ENCODE measurements at places on chromosomes 7 and 10. TPM values are rescaled to one million over a fixed set of nuclear protein-coding genes. Genes with fewer than 3 reads are reported as not detected.

GRCh38 chr7:81715984-81716588, 53.8 kb downstream of the HGF start:
- DNase-seq = no peak

DNA sequence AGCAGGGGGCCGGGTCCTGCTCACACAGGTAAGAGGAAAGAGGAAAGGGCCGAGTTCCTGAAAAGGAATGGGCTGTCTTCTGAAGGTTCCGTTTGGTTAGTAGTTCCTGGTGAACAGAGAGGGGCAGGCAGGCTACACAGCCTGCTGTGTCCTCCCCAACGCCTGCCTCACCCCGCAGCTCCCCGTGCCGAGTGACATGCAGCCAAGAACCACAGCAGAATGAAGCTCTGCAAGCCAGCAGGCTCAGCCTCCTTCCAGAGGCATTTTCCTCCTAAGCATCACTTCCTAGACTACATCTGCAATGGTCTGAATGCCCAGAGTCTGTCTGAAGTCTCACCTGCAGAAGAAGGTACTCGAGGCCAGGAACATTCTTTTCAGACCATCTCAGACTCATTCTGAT, 202.4 kb upstream of the TCERG1L start:
- no peak for DNase-seq

DNA sequence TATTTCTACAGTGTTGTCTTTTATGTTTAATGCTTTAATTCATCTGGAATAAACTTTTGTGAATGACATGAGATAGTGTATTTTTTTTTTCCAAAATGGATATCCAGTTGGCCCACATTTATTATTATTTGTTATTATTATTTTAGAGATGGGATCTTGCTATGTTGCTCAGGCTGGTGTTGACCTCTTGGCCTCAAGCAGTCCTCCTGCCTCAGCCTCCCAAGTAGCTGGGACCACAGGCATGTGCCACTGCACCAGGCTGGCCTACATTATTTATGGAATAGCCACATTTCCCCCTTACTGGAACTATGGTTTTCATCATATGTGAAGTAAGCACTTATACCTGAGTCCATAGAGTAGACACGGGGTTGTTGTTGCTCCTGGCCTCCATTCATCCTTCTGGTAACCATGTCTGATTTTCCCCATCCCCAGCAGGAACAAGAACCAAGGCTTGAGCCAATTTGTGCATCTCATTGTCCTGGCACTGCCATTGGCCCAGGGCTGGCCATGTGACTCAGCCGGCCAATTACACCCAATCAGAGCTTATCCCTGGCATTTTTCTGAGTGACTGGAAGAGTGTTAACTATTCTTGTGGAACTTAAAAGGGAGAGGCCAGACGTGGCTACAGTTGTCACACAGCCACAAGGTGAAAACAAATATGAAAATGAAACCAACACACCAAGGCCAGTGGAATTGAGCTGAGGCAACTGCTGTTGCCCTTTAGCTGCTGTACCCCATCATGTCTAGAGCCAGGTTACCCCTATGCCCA, 23.1 kb downstream of the PRF1 start:
- DNase-seq = no peak

- DNase-seq = no peak
These were observed 104.5 kb upstream of the ZPBP start for GRCh38 chr7:50197549-50197948.

GRCh38 chr7:126856691-126857291, 395.9 kb downstream of the GRM8 start:
- DNase-seq = no peak

GRCh38 chr7:82110146-82110840, 333.3 kb downstream of the CACNA2D1 start:
- DNase-seq = no peak

The NXPH1 gene
- total RNA-seq = not detected

The CELF2 gene
- 69.0 TPM for total RNA-seq

DNA sequence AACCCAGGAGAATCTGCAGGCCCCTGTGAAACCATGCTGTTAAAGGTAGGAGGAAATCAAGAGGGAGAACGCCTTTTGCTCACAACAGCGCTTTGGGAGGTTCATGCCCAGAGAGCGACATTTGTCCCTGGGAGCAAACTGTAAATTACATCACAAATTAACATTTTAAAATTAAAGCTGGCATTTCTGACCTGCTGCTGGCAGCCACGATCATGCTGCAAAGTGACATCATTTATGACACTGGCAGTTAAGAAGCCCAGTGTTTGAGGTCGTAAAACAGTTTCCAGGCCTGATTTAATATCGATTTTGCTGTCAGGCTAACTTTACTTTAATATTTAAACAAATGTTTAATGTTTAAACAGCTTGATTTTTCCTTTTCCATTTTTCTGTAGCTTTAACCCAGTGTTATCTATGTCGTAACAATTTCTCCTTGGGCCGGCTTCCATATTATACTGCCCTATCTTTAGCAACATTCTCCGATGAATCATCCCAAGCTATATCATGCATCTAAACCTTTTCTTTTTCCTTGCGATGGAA, 86.5 kb upstream of the NPVF start:
- DNase-seq = no peak

DNA sequence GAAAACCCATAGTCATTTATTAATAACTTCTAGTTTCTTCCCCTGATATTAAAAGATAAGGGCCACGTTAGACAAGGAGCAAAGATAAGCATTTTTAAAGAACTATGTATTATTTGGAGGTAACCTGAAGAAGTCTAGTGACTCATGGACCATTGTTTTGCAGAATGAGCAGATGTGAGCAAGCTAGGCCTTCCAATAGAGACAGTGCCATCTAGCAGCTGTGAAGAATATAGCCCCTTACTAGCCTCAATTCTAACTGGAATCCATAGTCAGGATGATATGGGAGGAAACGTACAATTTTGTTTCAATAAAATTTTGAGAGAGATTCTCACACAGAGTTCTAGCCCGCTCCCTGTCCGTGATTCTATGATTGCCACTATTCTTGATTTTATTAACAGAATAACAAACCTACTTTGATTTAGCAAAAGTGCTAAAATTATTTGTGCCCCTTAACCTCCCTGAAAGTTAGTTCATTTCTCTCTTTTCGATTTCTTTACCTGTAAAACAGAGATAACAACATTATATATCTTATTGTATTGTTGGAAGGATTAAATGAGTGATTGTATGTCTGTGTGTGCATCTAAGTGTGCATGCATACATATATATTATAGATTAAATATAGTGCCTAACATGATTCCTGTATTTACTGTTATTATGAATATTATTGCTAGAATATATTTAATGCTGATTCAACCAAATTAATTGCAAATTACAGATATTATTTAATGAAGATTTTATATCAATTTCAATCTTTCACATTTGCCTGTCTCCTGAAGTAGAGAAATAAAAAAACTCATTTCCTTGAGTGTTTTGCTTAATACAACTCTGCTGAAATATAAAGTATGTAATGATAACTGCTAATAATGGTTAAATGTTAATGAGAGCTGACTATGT, 22.7 kb downstream of the FAM237B start:
- no peak for DNase-seq

- no peak for DNase-seq
These were observed 1151.0 kb upstream of the PHF14 start for GRCh38 chr7:9822458-9823290.

DNA sequence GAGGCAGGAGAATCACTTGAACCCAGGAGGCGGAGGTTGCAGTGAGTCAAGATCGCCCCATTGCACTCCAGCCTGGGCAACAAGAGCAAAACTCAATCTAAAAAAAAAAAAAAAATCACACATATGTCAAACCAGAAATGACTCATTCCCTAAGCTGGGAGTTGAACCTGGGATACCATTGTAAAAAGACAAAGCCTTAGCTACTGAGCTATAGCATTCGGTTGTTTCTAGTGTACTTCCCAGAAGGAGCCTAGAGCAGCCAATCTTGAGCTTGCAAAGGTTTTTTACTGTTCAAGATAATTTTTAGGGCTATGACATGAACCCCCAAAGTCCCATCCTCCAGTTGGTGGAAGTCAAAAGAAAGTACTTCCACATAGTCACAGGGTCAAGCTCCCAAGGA, 87.9 kb downstream of the ZNF467 start:
- DNase-seq = no peak

DNA sequence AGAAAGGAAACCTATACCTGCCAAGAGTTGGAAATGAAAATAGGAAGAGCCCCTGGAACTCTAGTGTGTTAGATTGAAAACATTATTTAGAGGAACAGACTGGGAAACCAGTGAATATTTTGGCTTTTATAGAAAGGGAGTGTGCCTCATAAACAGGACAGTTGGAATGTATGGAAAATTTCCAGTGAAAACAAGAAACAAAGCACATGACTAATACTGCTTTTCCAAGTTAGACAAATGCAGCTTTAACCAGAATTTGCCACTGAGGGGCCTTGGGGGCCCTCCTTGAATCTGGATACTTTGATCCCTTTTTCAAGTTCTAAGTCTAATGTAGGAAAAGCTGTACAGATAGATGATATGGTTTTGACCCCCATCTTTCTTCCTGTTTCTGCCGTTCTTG, 21.2 kb downstream of the ITGB8 start:
- DNase-seq = no peak

GRCh38 chr10:119025336-119025735, 4.2 kb upstream of the NANOS1 start:
- peak; percentile 80 for DNase-seq

GRCh38 chr10:131892806-131893675, 7.8 kb upstream of the PPP2R2D start:
- no peak for DNase-seq

The PIP gene
- total RNA-seq = not detected

The TMEM60 gene
- 12.2 TPM for total RNA-seq

The BMPER gene
- 0.54 TPM for total RNA-seq

DNA sequence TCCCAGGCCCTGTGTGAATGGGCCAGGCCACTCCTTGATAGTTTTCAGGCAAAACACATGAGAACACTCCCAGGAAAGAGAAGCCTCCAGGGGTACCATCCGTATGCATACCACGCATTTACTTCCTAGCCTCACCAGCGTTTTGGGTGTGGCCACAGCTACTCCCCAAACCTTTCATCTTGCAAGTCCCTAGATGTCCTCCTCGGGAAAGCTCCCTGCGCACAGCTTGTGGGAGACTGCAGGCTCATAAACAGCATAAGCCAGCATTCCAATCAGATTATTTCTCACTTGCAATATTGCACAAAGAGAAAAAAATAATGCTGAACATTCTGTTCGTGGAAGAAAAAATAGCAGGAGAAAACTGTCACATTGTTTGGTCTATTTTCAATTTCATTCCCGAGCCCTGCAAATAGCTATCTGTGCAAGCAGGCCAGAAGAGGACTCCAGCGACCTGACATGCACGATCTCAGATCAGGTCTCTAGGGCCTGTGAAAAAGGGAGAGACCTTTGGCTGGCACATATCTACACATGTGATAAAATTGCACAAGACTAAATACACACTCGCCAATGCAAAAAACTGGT, 175.6 kb downstream of the PLXNA4 start:
- no peak for DNase-seq

GRCh38 chr10:62103857-62104256, 164.8 kb downstream of the RTKN2 start:
- no peak for DNase-seq

DNA sequence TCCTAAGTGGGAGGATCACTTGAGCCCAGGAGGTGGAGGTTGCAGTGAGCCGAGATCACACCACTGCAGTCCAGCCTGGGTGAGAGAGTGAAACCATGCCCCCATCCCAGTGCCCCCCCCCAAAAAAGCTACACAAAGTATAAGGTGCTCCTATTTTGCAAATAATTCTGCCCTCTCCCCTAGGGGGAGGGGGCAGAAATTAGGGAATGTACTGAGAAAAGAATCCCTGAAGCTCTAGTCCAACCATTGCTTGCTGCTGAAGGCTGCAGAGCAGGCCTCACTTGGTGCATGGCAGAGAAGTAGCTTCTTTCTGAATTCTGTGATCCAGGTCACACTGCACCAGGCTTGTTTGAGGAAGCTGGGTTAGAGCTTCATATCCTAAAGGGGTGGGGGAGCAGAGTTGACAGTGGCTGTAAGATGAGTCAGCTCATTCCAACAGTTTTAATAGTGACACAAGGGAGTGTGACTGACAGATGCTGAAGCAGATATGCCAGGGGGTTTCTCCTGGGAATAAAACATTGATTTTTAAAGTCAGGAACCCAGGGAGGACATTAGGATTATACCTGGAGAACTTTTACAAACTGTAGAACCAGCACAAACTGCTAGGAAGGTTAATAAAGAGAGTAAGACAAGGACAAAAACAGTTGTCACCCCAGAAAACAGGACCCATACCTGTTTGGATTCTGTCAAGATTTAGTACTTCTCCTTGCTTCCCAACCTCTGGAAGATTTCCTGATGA, 32.8 kb upstream of the STRIP2 start:
- no peak for DNase-seq

DNA sequence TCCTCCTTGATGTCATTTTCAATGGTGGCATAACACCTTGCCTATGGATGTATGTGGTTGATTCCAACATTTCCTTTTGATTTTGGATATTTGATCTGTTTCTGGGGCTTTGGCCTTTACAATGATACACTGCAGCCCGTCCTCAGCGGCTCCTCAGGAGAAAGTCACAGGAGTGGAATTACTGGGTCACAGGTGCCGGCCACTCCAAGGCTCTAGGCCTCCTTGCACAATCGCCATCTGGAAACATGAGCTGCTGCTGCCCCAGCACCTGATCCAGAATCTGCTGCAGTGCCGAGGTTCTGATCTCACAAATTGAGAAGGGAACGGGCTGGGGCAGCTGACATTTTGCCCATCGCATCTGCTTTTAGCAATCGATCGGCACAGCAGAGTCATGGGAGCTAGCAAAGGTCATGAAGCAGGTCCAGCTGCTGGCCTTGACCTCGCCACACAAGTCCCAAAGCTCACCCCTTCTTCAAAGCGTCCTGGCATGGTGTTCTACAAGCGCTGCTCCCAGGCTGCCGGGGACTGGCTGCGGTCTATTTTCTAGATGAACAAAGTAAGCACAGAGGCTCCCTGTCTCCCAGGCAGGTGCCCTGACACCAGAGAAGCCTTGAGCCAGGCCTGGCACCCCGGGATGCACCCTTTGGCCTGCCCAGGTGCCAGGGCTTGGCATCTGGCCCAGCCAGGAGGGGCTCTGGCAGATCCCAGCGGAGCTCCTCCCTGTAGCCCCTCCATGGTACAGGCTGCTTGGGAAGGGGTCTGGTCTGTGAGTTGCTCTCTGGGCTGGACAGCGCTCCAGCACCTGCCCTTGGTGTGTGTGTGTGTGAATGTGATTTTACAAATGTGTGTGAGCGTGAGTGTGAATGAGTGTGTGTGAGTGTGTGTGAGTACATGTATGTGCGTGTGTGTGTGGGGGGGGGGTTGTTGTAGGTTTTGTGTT, 201.8 kb downstream of the GLRX3 start:
- DNase-seq = no peak

The IFIT1B gene
- not detected for total RNA-seq

DNA sequence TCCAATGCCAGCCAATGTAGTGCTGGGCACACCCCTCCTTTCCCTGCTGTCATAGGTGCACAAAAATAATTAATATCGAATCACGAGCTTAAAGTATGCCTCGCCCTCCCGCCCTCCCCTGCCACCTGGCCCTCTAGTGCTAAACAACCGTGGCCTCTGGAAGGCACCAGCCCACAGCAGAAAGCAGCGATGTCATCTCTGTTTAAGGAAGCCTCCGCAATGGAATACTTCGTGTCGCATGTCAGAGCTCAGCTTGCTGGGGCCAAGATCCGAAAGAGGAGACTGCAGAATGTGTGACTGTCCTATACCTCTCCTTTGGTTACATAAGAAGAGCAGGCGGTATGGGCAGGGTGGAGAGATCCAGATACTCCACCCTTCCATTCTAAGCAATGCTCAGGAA, 71.5 kb downstream of the RHOBTB1 start:
- no peak for DNase-seq

All from thoracic aorta (tissue), 2 donors.